ENCODE measurements at places on chromosomes 16 and 17.
A peak's percentile ranks its signal among the peaks of the same experiment; 100 is the strongest.

GRCh38 chr16:88357317-88358022 is 25.3 kb upstream of the ZNF469 start:
- DNase-seq, result no peak

DNA sequence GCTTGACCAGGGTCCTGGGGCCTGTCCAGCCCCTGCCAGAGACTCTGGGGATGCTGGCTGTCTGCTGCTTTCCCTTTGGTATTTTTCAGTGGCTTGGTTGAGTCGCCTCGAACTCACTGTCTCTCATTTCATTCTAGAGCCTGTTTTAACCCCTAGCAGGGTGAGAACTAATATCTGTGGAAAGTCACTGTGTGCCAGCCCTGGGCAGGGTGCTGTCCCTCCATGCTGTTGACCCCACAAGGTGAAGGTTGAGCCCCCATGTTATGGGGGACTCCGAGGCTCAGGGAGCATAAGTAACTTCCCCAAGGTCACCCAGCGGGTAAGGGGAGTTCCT is 33.0 kb downstream of the DCAKD start:
- no peak for DNase-seq

DNA sequence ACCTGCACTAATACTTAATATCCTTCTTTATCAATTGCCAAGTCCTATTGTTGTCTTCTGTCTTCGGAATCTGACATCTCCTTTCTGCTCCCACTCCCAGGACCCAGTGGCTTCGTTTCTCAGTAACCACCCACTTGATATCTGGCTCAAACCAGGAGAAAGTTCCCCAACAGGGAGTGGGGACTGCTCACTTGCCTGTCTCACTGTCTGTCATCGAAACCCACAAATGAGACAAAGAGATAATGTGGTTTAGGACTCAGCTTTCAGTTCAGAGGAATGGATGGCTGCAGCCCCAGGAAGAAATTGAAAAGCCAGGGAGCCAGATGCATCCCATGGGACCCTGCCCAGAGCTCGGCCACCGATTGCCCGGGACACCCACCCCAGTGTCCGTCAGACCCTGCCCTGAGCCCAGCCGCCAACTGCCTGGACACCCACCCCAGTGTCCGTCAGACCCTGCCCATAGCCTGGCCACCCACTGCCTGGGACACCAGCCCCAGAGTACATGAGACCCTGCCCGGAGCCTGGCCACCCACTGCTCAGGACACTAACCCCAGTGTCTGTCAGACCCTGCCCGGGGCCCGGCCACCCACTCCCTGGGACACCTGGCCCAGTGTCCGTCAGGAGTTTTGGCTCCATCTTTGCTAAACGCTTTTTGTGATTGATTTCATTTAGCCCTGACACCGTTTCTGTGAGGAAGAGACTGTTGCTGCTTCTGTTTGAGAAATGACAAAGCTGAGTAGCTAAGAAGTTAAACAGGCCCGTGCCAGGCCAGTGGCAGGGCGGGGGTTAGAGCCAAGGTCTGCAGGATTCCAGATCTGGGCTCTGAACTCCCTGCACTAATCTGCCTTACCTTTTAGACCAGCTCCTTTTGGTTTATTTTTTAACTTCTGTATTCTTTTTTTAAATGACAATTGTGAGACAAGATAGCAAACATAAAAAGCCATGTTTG is 251.4 kb downstream of the PHKB start:
- no peak for DNase-seq

GRCh38 chr16:21199607-21200218 is 11.7 kb downstream of the ZP2 start:
- DNase-seq, result no peak

DNA sequence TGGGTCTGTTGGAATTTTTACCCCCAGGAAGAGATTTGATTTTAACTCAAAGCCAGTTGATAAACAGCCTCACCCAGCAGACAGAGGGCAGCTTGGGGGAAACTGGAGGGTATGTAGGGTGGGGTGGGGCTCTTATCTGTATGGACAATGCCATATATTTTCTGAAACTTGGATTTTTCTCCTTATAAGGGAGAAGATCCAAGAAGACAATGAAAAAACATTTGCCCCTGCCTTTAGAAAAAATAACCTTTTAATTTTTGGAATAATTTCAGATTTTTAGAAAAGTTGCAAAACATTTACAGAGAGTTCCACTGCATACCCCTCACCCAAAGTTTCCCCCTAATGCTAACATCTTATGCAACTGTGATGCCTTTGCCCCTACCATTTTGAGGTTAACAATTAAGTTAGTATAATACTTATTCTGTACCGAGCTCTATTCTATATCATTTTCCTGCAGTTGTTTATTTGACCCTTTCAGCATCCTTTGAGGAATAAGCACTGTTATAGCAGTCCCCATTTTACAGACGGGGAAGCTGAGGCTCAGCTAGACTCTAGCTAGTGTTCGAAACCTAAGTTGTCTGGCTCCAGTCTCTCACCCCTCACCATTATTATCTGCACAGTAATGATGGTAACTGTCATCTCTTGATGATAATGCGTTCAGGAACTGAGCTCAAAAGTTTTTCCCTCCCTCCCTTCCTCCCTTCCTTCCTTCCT is 66.4 kb downstream of the PRKCB start:
- no peak for DNase-seq

DNA sequence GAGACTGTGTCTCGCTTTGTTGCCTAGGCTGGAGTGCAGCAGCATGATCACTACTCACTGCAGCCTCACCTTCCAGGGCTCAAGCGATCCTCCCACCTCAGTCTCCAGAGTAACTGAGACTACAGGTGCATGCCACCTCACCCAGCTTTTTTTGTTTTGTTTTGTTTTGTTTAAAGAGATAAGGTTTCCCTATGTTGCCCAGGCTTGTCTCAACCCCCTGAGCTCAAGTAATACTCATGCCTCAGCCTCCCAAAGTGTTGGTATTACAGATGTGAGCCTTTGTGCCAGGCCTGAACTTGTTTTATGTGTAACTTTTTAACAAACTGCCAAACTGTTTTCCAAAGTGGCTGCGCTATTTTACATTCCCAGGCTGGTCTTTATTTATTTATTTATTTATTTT is 41.8 kb upstream of the NUDT7 start:
- DNase-seq, result no peak

DNA sequence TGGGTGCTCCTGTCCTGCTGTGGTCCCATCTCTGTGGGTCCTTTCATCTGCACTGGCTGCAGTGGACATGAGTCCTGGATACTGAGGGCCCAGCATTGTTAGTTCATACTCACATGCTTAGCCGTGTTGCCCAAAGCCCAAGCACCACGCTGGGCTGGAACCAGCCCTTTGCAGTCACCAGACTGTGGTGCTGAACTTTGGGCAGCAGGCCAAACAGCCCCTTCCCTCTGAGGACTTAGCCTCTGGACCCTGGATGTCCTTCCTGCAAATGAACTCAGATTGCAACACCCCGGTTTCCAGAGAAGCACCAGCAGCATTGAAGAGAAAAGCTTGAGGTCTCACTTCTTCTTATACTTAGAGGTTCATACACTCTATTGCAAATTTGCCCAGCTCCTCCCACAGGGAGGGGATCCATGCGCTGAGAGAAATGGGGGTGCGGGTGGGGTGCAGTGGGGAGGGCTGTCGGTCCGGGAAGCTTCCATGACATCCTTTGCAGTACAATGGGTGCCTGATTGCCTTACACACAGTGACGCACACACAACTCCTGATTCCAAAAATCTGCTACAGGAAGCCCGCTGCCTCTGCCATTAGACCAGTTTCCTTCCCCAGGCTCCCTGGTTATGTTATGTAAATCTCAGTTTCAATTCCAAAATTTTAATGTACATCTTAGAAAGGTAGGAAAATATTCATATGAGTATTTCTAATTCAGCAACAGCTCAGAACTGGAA is 65.8 kb downstream of the RGS9 start:
- DNase-seq, result no peak

GRCh38 chr17:47096343-47096742 is 92.8 kb downstream of the CDC27 start:
- no peak for DNase-seq

DNA sequence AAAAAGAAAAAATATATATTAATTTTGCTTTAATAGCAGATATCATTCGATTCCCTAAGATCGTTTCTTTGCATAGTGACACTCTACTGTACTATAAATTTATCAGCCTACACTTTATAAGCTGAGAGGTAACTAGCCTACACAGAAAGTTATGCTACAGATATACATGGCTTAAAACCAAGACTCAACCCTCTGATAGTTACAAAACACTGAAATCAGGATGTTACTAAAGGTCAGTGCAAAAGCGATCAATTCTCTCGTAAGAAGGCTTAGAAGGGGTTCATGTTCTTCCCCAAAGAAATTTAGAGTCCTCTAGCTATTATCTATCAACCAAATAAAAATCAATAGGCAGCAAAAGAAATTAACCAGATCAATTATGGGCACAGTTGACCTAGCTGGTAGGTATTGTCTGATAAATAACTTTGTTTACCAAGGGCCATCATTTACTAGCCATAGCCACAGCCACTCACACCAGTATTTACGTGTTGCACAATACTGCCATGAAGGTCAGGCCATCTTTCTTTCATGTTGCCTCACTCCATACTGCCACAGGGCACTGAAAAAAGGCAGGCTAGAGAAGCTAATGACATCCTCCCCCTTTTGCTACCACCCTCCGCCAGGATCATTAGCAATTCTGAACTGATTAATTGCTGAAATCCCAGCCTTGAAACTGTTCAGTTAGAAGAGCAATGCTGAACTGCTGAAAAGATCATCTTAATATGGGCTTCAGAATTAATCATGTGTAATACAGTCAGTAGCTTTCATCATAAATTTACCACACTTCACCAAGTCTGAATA is 43.7 kb downstream of the RND2 start:
- no peak for DNase-seq

DNA sequence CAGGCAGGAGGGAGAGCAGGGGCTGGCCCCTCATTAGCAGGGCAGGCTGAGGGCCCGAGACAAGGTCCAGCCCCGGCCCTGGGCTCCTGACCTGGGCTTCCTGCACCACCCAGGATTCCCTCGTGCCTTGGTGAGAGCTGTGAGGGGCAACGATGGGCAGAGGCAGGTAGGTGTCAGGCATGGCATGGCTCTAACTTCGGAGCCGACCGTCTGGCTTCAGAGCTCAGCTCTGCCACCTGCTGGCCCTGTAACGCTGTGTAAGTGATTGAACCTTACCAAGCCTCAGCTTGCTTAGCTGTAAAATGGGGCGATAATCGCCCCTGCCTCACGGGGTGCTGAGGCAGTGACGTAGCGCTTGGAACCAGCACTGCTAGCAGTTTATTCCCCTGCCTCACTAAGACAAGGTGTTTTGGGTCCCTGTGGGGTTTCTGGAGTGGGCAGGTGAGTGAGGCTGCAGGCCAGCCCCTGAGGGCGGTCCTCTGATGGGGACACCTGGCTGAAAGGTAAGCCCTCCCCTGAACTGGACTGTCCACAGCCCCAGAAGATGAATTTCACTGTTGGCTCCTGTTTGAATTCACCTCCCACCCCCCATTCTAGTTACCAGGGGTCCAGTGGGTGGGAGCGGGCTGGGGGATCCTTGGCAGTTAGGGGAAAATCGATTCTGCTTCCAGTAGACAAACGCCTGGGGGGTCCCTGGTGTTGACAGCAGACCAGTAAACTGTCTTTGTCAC is 184.8 kb upstream of the GSE1 start:
- peak; percentile 79 for DNase-seq

DNA sequence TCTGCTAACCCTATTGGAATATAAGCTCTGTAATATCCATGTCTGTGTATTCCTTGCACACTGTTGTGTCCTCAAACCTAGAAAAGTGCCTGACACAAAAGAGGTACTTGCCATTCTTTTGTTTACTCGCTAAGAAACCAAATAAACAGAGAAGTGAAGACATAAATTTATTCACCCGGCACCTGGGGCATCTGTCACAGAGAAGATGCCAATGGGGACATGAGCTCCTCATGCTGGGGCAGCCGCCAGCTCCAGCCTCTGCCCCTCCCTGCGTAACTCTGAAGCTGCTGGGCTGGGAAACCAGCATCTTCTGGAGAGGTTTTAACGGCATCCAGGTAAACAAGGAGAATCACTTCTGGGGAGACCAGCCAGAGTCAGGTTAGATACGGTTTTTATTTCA is 15.1 kb upstream of the CDRT4 start:
- DNase-seq, result no peak

DNA sequence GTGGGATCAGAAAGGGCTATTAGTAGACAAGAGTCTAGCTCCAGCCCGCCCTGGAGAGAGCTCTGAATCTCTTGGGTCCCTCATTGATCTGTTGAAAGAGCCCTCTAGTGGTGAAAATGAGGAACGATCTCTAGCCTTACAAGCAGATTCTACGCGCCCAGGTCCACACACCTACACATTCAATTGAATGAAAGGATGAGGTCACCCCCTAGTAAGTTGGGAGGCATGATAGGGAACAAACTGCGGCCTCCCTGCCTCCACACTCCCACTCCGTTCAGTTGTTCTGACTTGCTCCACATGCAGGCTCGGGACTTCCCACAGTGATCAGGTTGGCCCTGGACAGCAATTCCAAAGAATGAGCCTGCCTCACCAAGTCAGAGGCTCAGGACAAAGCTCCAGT is 2.9 kb upstream of the CACNG3 start:
- DNase-seq, result peak; percentile 41

- DNase-seq, result no peak
Observed at GRCh38 chr16:65888201-65888600, 478.3 kb upstream of the CDH5 start.

DNA sequence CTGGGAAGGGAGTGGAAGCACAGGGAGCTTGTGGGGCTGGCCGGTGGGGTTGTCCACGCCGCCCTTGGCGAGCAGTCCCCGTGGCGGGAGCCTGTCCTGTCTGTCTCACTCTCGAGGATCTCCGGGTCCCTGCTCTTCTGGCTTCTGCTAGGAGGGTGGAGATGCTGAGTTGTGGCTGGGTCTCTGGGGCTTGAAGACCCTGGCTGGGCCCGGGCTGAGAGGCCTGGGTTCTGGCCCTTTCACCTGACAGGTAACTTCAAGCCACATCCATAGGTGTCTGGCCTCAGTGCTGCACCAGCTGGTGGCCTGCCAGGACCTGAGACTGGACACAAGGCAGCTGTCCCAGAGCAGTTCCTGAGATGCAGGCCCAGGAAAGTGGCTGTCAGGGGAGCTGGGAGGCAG is 46.7 kb downstream of the PRMT7 start:
- DNase-seq, result no peak

GRCh38 chr17:2815781-2816185 is 19.5 kb downstream of the RAP1GAP2 start:
- DNase-seq, result no peak

DNA sequence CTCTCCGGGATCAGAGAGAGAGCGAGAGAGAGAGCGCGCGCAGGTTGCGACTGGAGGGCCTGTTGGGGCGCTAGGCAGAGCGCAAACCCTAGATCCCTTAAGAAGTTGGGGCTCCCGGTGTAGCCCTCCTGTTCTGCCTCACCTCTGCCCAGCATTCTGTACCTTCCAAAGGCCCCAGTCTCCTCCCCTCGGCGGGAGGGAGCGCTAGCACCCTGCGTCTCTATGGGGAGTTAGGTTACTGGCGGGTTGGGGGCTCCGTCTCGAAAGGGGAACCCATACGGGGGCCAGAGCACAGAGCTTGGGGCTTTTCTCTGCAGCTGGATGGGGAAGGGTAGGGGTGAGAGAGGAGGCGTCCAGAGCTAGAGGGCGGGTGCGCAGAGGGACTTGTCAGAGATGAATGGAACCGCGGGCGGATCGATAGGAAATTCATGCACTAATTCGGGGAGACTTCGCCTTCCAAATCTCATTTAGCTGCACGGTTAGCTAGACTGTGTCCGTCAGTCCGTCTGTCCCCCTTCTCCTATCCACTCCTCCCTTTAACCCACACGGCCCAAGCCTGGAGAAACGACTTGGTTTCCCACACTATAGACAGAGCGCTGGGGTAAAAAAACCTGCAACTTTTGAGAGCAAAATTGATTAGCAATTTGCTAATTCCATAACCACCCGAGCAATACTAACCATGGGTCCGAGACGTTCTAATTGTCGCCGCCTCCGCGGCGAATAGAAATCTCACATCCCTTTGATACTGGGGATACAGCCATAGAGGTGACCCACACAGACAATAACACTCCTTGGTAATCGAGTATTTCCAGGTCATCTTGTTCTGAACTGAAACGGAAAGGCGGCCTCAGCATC is 693 bp upstream of the HOXB4 start:
- DNase-seq, result peak; percentile 55
